Naive thymus-derived CD4-positive, alpha-beta T cell (primary cell): ENCODE measurements at places on chromosomes 5 and 9.

GRCh38 chr5:92939428-92939827 lies 641.6 kb downstream of the NR2F1-AS1 start:
- no peak for DNase-seq

DNA sequence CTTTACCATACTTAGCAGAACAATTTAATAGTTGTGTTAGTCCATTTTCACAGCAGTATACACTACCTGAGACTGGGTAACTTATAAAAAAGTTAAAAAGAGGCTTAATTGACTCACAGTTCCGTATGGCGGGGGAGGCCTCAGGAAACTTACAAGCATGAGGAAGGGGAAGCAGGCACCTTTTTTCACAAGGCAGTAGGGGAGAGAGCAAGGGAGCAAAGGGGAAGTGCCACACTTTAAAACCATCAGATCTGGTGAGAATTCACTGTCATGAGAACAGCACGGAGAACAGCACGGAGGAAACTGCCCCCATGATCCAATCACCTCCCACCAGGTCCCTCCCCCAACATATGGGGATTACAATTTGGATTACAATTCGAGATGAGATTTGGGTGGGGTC lies 269.9 kb downstream of the MTRR start:
- no peak for DNase-seq

GRCh38 chr5:132364319-132364718 lies 5.2 kb upstream of the SLC22A5 start:
- no peak for DNase-seq

DNA sequence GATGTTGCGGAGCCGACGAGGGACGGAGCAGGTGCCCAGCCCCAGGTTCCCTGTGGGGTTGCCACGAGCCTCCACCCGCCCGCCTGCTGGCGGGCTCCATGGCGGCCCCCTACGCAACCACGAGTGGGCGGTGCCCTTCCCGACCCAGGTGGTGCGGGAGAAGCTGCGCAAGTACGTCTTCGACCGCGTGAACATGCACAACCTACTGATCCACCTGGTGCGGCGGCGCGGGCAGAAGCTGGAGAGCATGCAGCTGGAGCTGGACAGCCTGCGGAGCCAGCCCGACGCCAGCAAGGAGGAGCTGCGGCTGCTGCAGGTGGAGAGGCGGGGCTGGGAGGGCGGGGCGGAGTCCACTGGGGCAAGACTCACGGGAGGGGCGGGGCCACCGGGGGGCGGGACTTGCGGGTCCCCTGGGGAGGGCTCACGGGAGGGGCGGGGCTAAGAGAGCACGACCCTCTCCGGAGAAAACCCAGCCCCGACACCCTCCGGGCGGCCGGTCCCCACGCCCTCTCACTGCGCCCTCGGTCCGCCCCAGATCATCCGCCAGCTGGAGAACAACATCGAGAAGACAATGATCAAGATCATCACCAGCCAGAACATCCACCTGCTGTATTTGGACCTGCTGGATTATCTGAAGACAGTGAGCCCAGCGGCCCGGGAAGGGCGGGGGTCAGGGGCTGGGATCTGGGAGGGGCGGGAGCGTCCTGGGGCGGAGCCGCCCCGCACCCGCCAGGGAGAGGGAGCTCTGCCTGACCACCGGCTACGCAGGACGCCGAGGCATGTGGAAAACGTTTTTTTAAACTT lies 3.9 kb downstream of the CCDC183 start:
- peak; percentile 67 for DNase-seq

DNA sequence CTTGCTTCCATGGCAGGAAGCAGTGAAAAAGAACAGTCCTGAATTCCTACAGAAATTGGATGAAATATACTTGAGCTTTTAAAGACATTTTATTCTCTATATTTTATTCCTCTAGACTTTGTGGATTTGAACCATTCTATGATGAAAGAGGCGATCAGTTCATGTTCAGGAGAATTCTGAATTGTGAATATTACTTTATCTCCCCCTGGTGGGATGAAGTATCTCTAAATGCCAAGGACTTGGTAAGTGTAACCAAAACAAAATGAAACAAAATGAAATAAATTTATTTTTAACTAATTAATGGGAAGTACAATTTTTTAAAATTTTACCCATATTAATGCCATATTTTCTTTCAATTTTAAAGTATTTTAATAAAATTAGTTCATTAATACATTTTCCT lies 34.1 kb downstream of the STARD4 start:
- no peak for DNase-seq
